Stimulated activated CD4-positive, alpha-beta T cell treated with anti-CD3 and anti-CD28 coated beads, Interleukin-2, amount 100 ng/mL, for 24 hours (primary cell): ENCODE measurements at places on chromosomes 7 and 10.

GRCh38 chr10:66737241-66737640, 188.6 kb upstream of the LRRTM3 start:
- DNase-seq, result no peak

DNA sequence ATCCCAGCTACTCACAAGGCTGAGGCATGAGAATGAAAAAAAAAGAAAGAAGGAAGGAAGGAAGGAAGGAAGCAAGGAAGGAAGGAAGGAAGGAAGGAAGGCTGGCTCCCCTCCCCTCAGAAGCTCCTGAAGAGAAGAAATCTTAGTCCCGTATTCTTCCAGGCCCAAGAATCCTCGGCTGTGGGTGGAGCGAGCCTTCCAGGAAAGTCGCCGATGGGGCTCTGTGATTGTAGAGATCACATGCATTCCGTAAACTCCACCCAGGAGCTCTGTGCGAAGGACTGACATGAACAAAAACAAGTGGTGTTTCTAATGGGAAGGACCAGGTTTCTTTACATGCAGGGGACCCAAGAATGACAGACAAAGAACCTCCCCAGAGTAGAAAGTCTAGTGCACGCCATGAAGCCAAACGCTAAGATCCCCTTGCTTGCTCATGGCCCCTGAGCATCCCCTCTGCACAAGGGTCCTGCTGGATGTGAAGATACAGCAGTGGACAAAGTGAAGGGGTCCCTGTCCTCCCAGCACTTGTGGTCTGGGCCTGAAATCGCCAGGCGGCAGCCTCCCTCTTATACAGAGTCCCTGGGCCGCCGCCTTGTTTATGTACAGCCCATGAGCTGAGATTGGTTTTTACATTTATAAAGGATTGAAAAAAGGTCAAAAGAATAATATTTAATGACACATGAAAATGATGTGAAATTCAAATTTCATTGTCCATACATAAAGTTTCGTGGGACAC, 25.2 kb downstream of the CNPY1 start:
- no peak for DNase-seq

GRCh38 chr7:118026791-118027190, 153.6 kb upstream of the CTTNBP2 start:
- no peak for DNase-seq

DNA sequence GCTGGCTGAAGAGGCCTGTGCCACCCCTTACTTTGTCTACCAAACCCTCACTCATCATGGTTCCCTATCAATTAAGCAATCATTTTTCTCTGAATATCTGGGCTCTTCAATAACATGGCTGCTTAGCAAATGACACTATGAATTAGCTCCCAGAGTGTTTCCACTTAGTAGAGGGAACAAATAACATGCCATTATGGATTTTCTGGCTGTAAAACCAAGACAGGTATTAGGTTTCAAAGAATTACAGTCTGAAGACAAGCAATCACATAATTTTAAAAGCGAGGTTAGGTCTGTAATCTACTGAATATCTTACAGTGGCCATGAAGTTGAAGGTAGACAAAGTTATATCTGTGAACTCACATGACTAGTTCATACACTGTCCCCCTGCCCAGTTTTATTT, 220.8 kb upstream of the PHYHIPL start:
- DNase-seq, result no peak

GRCh38 chr7:151025924-151026671, 1.8 kb upstream of the ATG9B start:
- DNase-seq, result no peak

- DNase-seq, result no peak
These were observed 20.8 kb upstream of the OR6B1 start for GRCh38 chr7:143979359-143979758.

DNA sequence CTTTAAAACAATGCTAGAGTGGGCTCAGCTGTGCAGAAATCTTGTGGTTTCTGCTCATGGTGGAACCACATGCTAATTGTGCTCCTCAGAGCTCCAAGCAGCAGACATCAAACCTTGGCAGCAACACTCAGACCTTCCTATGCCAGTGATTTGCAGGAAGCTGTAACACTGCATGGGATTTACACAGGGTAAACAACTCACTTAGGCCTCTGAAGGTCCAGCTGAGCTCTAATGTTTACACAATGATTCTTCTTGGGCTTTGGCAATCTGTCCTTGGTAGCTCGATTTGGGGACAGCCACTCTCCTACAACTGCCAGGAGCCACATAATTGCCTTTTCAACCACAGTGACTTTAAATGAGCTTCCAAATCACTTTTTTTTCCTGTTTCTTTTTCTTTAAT, 97.7 kb upstream of the PDLIM1 start:
- no peak for DNase-seq

DNA sequence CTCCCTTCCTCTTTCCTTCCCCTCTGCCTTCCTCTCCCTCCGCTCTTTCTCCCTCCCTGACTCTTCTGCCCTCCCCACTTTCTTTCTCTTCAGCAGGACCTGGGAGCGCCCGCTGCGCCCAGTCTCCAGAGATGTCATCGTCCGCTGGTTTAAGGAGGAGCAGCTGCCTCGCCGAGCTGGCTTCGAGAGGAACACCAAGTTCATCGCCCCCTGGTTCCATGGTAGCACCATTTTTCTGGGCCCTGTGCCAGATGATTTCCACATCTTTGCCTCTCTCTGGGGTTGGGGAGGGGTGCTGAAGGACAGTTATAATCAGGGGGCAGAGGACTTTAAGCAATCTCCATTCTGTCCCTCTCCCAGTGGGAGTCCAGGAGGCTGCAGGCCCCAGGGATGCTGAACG, 71.6 kb downstream of the SH2D4B start:
- DNase-seq, result no peak

DNA sequence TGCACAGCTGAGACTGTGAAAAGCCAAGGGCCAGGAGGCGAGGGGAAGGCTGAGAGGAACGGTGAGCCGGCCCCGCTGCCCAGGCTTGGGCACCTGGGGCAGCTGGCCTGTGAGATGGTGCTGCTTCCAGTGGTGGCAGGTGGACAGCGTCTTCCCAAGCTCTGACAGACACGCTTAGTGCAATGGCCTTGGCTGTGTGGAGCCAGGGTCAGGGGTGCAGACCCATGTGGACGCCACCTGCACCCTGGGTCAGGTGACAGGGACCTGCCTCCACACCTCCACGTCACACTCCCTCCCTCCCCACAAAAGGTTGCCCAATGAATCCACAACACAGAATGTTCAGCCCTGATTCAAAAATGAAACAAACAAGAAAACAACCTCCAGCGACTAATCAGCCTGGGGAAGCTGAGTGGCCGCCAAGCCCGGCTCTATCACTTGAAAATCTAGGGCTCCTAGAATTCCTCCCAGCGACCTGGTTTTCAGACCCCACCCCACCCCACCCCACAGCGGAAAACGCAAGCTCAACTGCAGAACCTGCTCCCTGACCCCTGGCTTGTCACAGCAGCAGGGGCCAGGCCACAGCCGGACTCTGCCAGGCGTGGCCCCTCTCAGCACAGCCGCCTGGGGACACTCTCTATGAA, 54.3 kb downstream of the PRKAG2 start:
- no peak for DNase-seq

DNA sequence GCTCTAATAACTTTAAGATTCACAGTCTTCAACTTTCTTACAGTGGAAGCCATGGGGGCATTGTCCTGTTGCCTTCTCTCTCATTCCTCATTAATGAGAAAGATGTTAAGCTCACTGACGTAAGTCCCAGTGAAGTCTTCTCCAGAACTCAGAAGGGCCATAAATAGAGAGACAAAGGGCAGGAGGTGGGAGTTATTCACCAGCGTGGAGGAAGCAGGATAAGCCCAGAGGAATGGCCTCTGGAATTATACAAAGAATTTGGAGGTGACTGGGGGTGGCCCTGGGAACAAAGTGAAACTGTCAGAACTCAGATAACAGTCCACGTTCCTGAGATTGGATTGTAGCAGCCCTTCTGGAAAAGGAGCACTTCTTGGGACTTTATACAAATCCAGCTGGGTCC, 52.4 kb downstream of the SORBS1 start:
- DNase-seq, result no peak

- DNase-seq, result peak; percentile 23
These were observed 117.2 kb upstream of the KLF6 start for GRCh38 chr10:3902054-3902808.

DNA sequence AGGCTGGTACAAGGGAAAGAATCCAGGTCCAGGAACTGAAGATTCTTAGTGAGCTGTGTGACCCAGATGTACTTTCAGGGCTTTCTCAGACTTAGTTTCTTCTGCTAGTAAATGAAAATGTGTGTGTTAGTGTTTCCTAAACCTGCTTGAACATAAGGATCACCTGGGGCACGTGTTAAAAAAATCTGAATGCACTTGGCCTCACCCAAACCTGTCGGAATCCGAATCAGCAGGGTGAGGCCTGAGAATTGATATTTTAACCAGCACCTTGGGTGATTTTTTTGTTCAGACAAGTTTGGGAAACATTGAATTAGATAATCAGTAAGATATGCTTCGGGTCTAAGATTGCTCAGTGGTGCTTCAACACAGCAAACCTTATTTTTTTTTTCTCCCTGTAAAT, 59.7 kb downstream of the ZNF365 start:
- DNase-seq, result no peak

- no peak for DNase-seq
These were observed 199.8 kb downstream of the PLXNA4 start for GRCh38 chr7:132376361-132377013.

- DNase-seq, result peak; percentile 22
These were observed 8.4 kb upstream of the LYZL2 start for GRCh38 chr10:30637881-30638467.

DNA sequence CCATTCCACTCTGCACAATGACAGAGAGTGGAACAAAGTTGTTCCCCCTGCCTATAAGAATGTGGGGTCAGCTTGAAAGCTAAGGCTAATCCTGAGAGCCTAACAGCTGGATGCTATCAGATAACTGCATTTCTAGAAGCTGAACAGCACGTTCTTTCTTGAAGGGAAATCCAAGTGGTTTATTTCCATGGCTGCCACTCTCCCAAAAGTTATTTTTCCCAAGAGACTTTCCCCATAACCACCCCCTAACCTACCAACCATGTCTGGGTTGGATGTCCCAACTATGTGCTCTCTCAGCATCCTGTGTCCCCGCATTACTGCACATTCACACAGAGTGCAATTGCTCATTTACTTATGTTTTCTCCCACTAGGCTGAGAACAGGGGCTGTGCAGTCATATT, 140.7 kb upstream of the ANKRD1 start:
- DNase-seq, result no peak

DNA sequence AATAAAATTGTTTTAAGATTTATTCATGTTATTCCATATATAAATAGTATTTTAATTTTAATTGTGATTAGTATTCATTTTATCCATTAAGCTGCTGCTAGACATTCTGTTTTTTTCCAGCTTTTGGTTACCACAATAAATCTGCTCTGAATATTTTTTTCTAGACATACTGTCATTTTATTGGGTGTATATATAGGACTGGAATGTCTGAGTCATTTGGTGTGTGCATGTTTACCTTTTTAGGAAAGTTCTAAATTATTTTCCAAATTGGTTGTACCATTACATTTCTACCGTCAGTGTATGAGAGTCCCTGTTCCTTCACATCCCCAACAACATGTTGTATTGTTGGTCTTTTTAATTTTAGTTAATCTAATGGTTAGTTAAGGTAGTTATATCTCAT, 1138.1 kb downstream of the REEP3 start:
- no peak for DNase-seq

DNA sequence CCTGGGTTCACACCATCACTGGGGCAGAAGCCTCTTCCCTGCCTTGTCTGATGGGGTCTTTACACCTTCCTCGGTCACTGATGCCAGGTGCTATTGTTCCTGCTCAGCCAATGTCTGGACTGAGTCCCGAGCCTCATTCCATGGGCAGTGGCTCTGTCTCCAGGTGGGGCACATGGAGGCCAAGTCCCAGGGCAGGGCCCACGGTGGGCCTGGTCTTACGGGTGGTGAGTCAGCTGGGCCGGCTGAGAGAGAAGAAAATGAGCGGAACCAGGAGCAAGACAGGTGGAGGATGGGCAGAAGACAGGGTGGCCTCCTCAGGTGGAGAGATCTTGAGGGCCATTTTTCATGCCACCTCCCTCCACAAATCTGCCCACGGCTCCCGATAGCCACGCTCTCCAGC, 131.7 kb upstream of the FAM20C start:
- DNase-seq, result no peak

GRCh38 chr7:12107841-12108254, 103.2 kb upstream of the TMEM106B start:
- DNase-seq, result no peak

- DNase-seq, result peak; percentile 84
These were observed at the start of gene FZD8 for GRCh38 chr10:35642035-35642792. Gene FZD8, minus strand, starts transcription at chr10:35642296. Its CDS starts 867 bp downstream, at chr10:35641429.

DNA sequence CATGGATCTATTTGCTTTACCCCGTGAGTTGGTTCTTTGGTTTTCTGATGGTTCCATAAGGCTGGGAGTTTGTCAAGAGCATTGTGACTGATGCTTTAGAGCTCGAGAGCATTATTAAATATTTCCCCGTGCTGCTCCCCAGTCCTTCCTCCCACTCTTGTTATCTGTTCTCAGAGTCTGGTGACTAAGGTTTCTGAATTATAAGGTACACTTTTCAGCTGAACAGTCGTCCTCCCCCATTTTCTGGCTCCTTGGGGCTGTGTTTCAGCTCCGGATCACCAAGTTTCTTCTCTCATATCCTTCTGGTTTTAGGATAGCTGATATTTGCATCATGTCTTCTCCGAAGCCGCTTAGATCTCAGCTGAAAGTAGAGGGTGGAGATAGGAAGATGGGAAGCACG, 57.8 kb upstream of the CACNB2 start:
- DNase-seq, result no peak

DNA sequence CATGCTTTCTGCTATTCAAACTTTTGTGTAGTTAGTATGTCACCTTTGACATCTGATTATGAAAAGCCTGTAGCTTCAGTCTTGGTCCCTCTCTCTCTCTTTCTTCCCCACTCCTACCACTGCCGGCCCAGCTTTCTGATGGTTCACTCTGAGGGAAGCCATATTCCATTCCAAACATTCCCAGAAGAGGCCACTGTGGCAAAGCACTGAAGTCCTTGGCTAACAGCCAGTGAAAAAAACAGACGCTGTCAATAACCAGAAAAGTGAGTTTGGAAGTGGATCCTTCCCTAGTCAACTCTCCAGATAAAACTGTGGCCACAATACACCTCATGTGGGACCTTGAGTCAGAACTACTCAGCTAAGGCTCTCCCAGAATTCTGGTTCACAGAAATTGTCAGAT, 950.7 kb upstream of the PHF14 start:
- DNase-seq, result no peak

- DNase-seq, result no peak
These were observed 7.3 kb downstream of the PGAM2 start for GRCh38 chr7:44057849-44058758.

- no peak for DNase-seq
These were observed 87.4 kb upstream of the ZMIZ1 start for GRCh38 chr10:78981257-78981969.

- no peak for DNase-seq
These were observed 2.4 kb upstream of the DENND10 start for GRCh38 chr10:119101366-119102098.

- no peak for DNase-seq
These were observed 11.1 kb downstream of the PRLHR start for GRCh38 chr10:118584181-118584954.

- DNase-seq, result no peak
These were observed 20.8 kb downstream of the NET1 start for GRCh38 chr10:5433182-5433581.
